ENCODE measurements at places on chromosomes 4 and X.

GRCh38 chrX:148867596-148867995 is 367.2 kb downstream of the AFF2 start:
- DNase-seq, result no peak

DNA sequence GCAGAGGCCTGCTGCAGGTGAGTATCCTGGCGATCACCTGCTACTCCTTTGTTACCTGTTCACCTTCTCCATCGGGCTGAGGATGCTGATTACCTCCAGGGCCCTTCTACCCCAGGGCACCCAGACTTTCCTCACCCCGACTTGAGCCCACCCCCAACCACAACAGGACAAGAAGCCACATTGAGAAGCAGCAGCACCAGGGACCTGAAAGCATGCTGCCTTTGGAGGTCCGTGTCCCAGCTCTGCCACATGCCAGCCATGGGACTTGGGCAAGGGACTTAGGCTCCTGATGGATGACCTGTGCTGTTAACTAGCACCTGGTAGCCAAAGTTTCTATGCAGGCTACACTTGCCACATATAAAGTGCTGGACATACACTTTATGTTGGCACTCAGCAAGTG is 89.7 kb downstream of the CPZ start:
- DNase-seq, result no peak

DNA sequence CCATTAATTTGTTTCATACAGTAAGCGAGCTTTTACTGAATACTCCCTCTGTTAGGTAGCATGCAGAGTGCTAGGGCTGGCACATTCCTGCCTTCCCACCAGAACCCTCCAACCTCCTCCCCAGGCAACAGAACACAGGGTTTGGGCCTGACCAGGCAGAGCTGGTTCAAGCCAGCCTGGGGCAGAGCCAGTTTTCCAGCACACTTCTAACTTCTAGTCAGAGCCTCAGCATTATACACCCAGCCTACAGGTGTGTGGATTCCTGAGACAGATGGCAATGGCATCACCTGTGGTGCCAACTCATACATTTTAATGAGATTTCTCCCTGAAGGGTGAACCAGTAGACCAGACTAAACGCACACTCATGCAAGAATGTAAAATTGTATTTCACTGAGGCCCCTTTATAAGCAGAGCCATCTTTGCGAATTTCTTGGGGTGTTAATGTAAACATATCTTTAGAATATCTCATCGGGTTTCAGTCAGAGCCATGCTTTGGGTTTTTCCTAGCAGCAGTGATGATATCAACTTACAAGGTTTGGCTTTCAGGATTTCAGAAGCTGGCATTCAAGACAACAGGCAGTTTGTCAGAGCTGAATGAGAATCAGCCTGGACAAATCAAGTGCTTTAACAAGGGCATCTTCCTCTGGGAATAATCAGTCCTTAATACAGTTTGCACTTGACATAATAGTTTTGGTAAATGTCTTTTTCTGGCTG is 92.0 kb downstream of the GATB start:
- no peak for DNase-seq

DNA sequence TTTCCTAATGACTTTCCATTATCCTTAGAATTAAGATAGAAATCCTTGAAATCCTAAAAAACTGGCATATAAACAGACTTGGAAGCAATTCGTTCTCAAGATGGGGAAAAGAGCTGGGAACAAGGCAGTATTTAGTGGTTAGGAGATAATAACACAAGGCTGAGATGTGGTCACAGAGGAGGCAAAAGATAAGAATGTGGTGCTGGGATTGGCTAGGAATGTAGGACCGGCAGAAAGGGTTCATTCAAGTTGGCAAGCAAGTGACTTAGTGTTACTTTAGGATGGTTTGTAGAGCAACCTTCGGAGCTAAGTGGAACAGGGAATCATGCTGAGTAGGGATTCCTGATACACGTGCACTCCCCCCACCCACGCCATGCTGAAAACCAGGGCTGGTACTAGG is 121.9 kb upstream of the RPS6KA3 start:
- no peak for DNase-seq

DNA sequence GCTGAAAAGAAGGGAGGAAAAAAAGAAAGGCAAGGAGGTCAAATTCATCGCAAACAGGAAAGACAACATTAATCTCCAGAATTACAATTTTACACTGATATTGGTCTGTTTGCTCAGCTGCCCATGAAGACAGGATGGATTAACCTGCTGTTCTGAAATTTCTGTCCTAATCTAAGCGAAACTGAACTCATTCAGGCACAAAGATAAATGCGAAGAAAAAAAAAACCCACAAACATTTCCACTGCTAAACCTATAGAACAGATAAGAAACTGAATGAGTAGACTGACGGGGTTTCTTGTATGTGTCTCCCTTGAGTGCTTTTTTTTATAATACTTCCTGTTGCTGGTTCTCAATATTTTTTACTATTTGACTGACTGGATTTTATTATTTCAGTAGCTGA is 251.8 kb upstream of the FTHL17 start:
- no peak for DNase-seq

- no peak for DNase-seq
These were observed 20.7 kb downstream of the PSAPL1 start for GRCh38 chr4:7414046-7414445.

- DNase-seq, result no peak
These were observed 157.4 kb downstream of the GATB start for GRCh38 chr4:151603377-151603776.

DNA sequence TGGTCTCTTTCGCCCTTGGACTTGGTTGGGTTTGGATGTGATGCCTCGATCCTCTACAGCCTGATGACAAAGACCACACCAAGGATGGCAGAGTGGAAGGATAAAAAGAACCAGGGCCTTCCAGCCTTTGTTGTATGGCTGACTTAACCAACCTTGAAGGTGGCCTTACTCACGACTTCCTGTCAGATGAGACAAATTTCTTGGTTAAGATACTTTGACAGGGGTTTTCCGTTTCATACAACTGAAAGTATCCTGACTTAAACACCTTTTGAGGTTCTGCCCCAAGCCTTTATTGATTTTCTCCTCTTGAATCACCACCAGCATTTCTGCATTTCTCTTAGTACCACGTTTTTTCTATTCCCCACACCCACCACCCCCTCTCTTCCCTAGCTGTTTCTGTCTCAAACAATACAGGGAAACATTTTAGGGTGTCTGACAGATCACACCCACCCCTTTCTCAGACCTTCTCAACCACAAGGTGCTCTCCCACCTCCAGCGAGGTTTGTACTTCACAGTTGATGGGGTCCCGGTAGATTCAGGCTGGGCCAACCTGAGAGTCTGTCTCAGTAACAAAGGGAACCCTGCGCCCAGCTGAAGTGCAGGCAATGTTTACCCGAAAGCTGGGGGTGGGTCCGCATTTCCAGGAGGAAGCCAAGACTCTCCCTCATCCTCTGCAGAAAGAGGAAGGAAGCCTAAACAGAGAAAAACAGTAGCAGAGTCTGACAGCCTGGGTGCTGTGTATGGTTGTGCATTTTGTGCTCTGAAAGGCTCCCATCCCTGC is 5.0 kb upstream of the TSPAN5 start:
- no peak for DNase-seq

- no peak for DNase-seq
These were observed 17.0 kb downstream of the PAQR3 start for GRCh38 chr4:78922207-78922606.

DNA sequence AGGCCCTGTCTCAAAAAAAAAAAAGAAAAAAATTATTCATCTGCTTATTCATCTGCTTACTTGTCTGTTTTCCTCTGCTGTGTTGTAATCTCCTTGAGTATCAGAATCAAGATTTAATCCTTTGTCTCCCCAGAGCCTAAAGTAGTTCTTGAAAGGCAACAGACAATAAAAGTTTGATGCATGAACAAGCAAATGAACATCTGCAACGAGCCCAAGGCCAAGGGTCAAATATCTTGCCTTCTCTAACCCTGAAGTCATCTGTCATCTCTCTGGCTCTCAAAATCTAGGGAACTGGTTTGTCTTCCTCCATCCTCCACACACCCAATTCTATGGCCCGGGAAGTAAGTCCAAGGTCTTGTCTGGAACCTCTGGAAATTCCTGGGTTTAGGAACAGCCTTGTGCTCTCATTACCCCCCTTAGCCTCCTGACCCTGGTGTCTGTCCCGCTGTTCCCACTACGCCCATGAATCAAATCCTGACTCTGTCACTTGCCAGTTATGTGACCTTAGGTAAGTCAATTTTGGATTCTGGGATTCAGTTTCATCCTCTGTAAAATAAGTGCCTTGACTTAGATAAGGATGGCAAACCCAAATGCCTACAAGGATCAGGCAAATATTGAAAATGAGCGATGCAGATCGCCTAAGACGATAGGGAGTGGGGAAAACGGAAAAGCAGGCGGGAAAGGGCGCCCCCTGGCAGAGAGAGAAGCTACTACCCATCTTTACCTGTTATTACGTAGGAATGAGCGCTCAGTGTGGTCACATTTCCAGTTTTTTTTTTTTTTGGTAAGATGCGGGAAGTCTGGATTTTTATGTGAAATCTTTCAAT is 102.7 kb upstream of the DHX15 start:
- DNase-seq, result no peak

GRCh38 chr4:142226014-142226413 is 589.6 kb downstream of the IL15 start:
- DNase-seq, result no peak

DNA sequence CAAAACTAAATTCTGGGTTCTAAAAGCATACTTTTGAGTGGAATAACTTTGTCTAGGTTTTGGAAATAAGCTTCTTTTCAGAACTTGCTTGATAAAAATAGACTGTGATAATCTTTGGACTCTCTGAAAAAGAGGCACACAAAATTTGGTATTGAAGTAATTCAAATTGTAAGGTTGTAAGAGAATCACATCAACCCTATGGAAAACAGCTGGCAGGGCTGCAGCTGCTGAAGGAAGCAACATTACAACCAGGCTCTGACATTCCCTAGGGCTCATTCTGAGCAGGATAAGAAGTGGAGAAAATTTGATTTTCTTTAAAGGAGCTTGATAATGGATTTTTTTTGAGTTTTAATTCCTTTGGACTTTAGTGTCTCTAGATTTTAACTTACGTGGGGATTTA is 147.6 kb downstream of the FSTL5 start:
- DNase-seq, result no peak

Data from activated effector memory CD4-positive, alpha-beta T cell treated with Interleukin-2 at 50 U/mL for 16 hours (primary cell).